ENCODE measurements at places on chromosomes 6 and 20. TPM values are rescaled to one million over a fixed set of nuclear protein-coding genes. Genes with fewer than 3 reads are reported as not detected.
A peak's percentile ranks its signal among the peaks of the same experiment; 100 is the strongest.

- peak; percentile 53 for DNase-seq
Measured at GRCh38 chr6:48511378-48511777, 400.4 kb upstream of the PTCHD4 start.

DNA sequence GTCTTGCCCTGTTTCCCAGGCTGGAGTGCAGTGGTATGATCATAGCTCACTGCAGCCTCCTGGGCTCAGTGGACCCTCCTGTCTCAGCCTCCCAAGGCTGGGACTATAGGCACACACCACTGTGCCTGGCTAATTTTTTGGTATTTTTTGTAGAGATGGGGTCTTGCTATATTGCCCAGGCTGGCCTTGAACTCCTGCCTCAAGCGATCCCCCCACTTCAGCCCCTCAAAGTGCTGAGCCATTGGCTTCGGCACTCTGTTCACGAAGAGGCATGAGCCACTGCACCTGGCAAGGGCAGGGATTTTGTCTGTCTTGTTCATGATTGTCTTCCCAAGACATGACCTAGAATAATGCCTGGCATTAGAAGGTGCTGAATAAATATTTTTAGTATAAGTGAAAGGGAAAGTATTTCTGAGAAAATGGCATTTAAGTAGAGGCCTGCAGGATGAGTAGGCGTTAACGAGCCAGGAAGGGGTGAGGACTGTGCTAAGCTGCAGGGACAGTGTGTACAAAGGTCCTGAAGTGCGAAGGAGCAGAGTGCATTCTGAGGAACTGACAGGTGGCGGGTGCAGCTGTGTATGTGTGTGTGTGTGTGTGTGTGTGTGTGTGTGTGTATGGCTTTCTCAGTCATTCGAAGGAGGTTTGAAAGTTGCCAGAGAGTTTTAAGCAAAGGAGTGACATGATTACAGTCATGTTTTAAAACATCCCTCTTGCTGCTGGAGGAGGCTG lies 43.0 kb downstream of the VEGFA start:
- no peak for DNase-seq

DNA sequence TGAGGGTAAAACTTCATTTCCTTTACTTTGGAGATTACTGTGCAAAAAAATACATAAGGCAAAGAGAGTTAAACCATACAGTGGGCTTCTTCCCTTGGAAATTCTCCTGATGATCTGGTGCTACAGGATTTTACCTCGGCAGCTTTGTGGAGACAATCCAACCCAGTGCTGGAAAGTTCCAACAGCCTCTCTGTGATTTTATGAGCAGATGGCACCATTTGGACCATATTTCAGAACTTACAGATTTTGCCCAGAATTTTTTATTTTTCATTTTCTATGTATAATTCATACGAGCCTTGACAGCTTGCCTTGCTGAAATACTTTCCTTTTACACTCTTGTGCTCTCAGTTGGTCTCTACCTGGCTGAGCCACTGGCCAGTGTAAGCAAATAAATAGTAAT lies 43.3 kb upstream of the TNFRSF21 start:
- no peak for DNase-seq

DNA sequence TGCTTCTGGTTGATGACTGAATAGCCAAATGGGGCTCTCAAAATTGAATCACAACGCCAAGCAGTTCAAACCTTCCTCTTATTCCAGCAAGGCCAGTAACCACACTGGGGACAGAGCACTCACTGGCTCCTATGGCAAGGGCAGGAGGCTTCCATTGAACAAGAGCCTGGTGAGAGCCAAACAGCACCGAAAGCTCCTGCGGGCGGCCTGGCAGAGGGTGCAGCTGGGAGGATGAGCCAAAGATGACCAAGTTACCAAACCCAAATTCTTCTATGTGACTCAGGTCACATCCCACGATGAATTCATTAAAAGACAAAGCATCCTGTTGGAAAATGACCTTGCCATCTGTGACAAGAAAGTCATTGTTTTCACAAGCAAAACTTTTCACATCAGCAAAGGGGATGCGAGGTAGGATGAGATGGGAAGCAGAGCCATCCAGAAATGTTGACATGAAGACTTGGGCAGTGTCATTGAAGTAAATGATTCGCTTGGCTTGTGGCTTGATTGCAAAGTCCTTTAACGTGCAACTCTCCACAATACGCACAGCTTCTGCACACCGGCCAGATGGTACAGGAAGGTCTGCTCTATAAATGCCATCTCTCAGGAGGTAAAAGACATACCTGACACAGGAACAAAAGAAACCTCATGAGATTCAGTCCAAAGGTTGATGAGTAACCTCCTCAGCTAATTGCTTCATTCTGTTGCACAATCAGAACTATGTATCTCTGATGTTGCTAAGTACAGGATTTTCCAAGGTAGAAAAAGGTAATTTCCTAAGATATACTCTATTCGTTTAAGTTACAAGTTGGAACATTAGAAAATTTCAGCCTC lies 36.3 kb downstream of the ROS1 start:
- DNase-seq = peak; percentile 94

- peak; percentile 42 for DNase-seq
Measured at GRCh38 chr6:125910527-125910926, 46.0 kb upstream of the HINT3 start.

DNA sequence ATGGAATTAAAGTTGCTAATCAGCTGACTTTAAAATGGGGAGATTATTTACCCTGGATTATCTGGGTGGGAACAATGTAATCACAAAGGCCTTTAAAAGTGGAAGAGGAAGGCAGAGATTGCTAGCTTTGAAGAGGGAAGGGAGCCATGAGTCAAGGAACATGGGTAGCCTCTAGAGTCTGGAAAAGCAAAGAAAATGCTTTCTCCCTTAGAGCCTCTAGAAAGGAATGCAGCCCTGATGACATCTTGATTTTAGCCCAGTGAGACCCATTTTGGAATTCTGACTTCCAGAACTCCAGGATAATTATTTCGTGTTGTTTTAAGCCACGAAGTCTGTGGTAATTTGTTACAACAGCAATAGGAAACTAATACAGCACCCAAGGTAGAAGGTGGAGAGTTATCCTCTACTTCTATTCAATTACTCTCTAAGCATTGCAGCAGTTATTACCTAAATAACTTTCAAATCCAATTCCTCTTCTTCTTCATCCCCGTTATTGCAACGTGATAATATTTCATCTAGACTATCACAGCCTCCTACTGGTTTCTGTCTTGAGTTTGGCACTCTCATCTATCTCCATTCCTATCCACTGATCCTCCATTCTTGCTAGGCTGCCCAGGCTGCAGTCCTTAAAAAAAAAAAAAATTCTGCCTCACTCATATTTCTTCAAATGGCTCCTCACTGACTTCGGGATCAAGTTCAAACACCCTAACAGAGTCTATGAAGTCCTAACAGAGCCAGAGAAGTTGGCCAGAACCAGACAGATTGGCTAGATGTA lies 224.3 kb downstream of the BTBD9 start:
- DNase-seq = no peak

- no peak for DNase-seq
Measured at GRCh38 chr20:12203981-12204380, 286.3 kb downstream of the BTBD3 start.

- DNase-seq = no peak
Measured at GRCh38 chr6:15036690-15037245, 209.1 kb upstream of the JARID2 start.

GRCh38 chr20:9322661-9323060 lies 191.7 kb upstream of the LAMP5 start:
- DNase-seq = no peak

- no peak for DNase-seq
Measured at GRCh38 chr20:51160821-51161220, 137.9 kb upstream of the KCNG1 start.

- no peak for DNase-seq
Measured at GRCh38 chr6:140178520-140178919, 804.1 kb upstream of the CITED2 start.

- DNase-seq = no peak
Measured at GRCh38 chr20:38248133-38248532, 12.4 kb downstream of the KIAA1755 start.

DNA sequence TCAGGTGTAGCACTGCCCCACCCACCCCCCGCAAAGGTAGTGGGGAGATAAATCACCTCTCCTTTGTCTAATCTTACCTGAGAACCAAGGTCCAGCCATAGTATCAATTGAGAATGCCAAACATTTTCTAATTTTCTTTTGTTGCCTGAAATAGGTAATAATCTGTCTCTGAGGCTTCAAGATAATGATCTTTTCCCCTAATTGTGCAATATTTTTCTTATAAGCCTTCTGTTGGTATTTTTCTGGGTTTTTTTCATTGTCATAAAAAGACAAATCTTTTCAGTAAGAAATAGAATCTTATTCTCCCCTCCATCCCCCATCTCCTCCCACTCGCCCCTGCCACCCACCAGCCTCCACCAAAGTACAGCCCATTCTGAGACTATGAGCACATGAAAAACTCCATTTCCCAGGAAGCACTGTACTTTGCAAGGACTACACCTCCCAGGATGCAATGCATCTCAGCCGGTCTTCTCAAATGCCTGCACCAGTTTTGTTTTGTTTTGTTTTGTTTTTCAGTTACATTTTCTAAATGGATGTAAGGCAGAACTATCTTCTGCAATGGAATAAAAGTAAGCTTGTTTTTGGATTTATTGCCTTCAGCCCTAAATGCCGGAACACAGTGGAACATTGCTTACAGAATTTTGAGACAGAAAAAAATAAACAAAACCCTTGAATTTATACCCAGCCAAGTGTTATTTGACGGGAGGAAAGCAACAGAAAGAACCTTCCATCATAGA lies 268.0 kb downstream of the TFAP2A start:
- DNase-seq = no peak

DNA sequence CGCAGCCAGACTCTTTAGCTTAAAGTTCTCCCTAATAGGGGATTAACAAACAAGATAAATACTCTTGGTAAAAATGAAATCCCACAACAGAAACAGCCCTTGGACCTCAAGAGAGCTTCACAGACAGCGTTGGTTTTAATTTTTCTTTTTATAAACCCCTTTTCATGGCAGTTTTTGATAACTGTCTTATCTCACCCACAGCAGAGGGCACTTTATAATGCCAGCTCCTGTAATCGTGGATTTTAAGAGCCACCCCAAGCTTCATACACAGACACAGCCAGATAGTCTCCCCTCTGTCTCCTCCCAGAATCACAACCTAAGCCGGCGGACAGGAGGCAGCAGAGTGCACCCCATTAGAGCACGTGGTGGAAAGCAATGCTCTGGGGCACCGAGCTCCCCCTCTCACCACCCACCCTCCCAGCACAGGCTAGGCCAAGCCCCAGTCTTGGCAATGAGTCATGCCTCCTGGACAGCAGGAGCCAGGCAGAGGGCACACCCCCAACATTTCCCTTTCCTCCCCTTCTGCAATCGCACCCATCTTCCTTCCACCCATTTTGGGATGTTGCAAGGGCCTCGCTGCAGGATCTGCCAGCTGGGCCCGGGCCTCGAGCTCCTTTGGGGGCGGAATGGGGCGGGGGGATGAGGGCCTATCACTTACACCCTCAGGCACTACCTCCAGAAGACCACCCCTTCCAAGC lies 2.4 kb downstream of the JAG1 start:
- peak; percentile 87 for DNase-seq

- no peak for DNase-seq
Measured at GRCh38 chr6:169092375-169092774, 161.3 kb downstream of the THBS2 start.

GRCh38 chr6:13528232-13528631 lies 40.8 kb upstream of the GFOD1 start:
- DNase-seq = no peak

DNA sequence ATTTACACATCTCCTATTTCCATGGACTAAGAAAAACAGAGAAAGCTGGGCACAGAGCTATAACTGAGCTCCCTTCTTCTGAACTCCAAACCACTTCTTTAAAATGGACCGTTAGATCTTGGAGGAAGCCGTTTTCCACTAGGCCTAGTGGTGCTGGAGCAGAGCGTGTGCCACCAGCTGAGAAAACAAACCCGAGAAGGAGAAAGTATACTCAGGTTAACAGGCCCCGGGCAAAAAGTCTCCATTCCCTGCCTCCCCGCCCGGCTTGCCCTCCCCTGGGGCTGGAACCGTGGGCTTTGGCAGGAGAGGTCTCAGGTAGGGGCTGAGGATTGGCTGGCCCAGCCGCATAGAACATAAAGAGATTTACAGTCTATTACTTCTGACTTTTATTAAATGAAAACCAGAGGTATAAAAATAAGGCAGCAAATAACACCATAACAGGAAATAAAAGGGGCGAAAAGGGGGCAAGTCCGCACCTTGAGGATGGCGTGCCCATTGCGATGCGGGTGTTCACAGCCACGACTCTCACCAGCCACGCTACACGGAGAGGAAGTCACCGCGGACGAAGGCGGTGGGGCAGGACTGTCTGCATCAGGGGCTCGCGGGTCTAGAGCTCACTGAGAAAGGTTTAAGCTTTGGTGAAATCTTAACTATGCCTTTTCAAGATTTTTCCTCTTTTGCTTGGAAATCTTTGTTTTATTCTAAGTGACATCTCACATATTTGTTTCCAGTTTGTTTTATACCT lies 191.2 kb upstream of the GMDS start:
- no peak for DNase-seq

DNA sequence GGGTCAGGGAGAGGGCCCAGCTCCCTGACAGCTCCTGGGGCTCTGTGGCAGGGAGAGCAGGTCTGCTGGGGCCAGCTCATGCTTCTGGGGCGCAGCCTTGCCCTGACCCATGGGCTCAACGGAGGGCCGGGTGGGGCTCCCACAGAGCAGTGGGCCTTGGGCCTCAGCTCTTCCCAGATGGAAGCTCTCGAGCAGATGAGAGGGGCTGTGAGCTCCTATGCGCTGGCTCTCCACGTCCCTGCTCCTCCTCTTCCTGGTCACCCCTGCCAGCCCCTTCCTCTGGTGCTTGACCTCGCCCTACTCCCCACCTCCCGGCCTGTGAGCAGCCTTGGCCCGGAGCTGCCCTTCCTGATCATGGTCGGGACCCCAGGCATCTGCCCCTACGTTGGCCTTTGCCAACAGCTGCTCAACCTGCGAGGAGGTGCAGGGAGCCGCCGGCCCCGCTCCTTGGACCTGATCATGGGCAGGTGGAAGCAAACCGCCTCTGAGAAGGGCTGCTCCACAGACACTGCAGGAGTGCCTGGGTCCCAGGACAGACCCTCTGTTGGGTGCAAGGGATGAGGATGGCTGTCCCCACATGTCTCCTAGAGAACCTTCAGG lies 26.8 kb upstream of the GATA5 start:
- DNase-seq = no peak

- no peak for DNase-seq
Measured at GRCh38 chr6:2891768-2892170, 11.3 kb downstream of the SERPINB9 start.

GRCh38 chr20:48839154-48839917 lies 11.5 kb upstream of the PREX1 start:
- DNase-seq = no peak

GRCh38 chr6:136347847-136348246 lies 58.2 kb upstream of the BCLAF1 start:
- DNase-seq = peak; percentile 66

GRCh38 chr6:52376763-52377162 lies 14.8 kb downstream of the PAQR8 start:
- no peak for DNase-seq

GRCh38 chr6:111727041-111727440 lies 121.4 kb upstream of the TRAF3IP2 start:
- no peak for DNase-seq

Gene RIPOR2
- not detected for polyA plus RNA-seq

Gene PRICKLE4
- 0.55 TPM for polyA plus RNA-seq

Gene TRIM38
- polyA plus RNA-seq = 2.9 TPM

Gene PAX1
- polyA plus RNA-seq = not detected

Gene DCDC2
- polyA plus RNA-seq = 0.23 TPM

Gene DCBLD1
- 10.1 TPM for polyA plus RNA-seq

Gene MROH8
- 0.42 TPM for polyA plus RNA-seq

Measured in foreskin keratinocyte (primary cell).